BE2C (cell line): ENCODE measurements at places on chromosomes 6 and 20.

DNA sequence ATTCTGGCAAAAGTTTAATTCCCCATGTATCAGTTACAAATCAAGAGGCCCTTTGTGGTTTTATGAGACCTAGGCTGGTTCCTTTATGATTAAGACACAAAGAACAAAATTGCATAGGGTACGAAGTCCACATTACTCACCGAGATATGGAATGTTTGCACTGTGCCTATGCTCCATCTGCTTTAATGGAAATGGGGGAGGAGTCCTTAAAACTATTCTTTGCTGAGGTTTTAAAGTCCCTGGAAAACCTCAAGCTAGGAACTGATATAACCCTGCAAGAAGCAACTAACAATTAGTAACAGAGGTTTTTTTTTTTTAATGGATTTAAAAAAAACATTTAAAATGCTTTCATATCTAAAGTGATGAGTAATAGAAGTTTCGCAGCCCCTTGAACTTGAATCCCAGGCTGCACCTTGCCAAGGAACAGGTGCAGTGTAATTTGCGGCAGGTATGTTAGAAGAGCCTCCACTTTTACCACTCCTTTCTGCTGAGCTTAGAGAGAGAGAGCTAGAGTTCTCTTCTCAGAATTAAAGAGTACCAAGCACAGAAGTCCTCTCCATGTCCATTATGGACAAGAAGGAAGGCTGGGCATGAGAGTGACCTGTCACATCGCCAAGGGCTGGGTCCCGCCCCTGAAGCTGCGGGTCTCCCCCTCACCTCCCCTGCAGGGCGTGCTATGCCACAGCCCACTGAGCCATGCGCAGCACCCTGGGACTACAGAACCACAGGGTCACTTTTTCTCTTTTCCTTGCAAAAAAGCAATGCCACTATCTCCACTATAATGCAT, 2.3 kb downstream of the SERPINB1 start:
- no peak for DNase-seq

DNA sequence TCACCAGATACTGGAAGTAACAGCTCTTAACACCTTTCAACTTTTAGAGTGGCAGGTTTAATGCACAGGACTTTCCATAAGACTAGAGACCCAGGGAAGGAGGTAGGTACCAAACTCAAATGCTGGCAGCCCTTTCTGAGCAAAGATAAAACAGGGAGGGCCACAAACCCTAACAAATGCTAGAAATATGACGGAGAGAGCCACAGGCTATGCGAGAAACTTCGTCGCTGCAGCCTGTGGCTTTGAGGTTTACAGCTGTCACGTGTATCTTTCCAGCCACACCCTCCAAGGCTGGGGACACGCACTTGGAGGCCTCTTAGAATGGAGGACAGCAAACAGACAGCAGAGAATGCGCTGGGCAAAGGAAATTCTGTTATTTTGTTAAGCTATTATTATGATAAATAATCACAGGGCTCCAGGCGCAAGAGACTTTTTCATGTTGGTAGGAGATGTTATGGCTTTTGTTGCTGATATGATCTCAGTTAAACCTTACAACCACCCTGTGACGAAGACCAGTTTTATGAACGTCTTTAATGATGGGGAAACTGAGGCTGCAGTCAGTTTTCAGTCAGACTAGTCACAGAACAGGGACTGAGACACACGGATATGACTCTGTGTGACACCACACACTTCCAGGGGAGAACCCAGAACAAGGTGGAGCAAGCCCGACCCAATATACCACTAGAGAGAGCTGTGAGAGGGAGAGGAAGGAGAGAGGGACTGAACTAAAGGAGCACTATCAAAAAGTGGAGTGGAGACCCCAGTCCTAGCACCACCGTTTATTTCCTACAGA, 2.0 kb downstream of the TRAM2 start:
- no peak for DNase-seq

DNA sequence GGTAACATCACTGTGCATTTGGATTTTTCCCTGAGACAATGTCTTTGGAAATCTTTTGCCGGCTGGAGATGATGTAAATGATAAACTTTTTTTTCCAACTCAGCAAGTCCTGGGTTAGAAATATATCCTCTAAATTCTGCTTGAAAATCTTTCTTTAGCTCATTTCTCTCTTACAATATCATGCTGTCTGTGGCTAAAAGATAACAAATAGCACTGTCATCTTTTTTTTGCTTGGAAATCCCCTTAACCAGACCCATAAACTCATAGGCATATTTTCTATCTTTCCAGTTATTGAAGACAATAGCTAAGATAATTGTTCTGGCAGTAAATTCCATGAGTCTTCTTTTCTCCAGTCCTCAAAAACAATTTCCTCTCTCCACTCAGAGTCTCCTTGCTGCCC, 481.5 kb downstream of the NKAIN2 start:
- no peak for DNase-seq

DNA sequence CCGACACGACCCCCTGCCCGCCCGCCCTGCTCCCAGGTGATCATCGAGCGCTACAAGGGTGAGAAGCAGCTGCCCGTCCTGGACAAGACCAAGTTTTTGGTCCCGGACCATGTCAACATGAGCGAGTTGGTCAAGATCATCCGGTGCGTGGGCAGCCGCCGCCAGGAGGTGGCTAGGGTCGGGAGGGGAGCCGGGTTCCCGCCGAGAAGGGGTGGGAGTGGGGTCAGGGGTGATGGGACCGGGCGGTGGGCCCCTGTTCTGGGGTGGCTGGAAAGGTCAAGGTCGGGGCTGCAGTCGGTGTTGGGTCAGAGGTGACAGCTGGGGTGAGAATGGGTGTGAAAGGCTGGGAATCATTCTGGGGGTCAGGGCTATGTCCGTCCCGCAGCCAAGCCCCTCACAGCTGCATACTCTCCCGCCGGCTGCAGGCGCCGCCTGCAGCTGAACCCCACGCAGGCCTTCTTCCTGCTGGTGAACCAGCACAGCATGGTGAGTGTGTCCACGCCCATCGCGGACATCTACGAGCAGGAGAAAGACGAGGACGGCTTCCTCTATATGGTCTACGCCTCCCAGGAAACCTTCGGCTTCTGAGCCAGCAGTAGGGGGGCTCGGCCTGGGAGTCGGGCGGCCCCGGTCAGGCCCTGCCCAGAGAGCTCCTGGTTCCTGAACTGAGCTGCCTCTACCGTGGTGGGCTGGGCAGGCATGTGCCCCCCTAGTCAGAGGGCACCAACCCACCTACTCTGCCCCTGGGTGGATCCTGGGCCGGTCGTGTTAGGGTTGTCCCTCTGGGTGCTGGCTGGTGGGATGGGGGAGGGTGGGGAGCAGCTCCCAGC, 1.0 kb downstream of the MAP1LC3A start:
- no peak for DNase-seq

DNA sequence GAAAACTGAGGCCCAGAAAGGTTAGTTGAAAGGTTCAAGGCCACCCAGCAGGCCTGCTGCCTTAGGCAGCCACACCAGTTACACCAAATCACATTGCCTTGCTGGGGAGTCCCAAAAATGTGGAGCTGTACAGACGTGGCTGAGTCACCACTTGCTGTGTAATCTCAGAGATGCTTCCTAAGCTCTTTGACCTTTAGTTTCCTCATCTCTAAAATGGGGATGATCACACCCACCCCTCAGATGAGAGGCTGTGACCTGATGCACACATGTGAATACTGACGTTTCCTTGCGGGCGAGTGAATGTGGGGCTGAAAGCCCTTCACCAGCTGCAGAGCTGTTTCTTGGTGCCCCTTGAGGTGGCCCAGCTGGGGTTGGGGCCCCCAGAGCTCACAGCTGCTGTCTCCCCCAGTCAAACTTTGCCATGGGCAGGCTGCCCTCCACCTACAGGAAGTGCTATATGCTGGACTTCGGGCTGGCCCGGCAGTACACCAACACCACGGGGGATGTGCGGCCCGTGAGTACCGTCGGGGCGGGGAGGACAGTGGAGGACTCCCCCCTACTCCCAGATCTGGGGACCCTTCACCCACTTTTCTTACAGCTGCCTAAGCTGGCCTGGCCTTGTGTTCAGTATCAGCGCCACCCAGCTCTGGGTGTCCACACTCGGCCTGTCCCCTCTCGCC, 11.0 kb downstream of the TTBK1 start:
- no peak for DNase-seq

- DNase-seq, result no peak
Measured at GRCh38 chr6:2140438-2141128, 104.8 kb downstream of the GMDS start.

DNA sequence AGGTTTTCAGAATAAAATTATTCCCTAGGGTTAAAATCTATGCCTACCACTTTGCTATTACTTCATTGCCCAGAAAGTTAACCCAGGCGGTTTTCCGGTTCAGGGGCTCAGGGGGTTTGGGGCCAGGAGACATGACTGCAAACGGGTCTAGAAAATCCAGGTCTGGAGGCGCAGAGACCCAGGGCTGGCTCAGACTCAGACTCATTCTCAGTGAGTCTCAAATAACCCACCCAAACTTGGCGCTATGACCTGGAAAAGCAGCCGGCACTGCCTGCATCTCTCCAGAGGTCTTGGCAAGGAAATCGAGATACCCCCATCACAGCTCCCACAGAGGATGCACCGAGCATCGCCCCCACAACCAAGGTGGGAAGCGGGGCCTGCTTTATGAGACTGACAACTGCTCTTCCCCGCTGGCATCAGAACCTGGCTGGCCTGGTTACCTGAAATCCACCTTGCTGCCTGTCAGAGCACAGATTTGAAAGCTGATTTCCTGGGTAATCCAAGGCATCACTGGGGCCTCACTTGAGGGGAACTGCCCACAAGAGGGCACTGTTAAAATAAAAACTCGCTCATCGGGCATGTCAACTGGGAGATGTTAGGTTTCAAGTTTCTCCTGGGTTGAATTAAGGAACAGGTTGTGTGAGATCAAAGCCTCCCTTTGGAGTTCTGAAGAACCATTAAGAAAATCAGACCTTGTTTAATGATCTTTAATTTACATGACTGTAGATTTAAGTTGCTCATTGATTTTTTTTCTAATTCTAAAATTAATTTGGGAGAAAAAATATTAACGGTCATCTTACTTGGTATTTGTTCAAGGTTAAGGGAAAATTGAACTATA, 55.1 kb downstream of the KIF16B start:
- peak; percentile 42 for DNase-seq

- peak; percentile 63 for DNase-seq
Measured at GRCh38 chr20:58028123-58028522, 200.3 kb downstream of the ANKRD60 start.

GRCh38 chr20:10447028-10447427, 11.9 kb downstream of the SLX4IP start:
- DNase-seq, result peak; percentile 49

DNA sequence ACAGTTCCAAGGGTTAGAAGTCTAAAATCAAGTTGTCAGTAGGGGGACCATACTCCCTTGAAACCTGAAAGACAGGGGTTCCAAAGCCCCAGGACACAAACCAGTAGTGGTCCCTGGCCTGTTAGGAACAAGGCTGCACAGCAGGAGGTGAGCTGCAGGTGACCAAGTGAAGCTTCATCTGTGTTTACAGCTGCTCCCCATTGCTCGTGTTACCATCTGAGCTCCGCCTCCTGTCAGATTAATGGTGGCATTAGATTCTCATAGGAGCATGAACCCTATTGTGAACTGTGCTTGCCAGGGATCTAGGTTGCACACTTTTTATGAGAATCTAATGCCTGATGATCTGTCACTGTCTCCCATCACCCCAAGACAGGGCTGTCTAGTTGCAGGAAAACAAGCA, 25.3 kb upstream of the SIM1 start:
- DNase-seq, result no peak

GRCh38 chr20:63877755-63878470, 12.8 kb downstream of the TPD52L2 start:
- DNase-seq, result no peak

DNA sequence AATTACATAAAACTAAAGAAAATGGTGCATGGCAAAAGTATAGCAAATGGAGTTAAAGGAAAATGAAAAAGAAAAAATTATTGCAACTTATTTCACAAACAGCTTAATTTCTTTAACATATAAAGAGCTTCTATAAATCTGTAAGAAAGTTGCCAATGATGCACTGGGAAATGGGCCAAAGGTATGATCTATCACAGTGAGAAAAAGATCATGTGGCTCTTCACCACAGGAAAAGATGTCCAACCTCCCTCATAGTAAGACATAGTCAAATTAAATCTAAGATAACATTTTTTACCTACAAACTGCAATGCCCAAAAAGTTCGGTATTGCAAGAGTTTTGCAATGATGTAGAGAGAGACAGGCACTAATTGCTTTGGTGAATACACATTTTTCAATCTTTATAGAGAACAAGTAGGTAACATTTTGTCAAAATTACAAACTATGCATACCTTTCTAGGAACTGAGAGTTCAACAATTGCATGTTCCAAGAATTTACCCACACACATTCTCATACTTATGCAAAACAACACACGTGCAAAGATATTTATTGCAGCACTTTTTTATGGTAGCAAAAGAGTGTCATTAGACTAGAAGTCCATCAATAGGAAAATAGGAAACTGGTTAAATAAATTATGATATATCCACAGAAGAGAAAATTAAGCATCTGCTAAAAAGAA, 372.6 kb downstream of the QKI start:
- no peak for DNase-seq
